K562 (cell line): ENCODE measurements at places on chromosomes 1 and 21.

DNA sequence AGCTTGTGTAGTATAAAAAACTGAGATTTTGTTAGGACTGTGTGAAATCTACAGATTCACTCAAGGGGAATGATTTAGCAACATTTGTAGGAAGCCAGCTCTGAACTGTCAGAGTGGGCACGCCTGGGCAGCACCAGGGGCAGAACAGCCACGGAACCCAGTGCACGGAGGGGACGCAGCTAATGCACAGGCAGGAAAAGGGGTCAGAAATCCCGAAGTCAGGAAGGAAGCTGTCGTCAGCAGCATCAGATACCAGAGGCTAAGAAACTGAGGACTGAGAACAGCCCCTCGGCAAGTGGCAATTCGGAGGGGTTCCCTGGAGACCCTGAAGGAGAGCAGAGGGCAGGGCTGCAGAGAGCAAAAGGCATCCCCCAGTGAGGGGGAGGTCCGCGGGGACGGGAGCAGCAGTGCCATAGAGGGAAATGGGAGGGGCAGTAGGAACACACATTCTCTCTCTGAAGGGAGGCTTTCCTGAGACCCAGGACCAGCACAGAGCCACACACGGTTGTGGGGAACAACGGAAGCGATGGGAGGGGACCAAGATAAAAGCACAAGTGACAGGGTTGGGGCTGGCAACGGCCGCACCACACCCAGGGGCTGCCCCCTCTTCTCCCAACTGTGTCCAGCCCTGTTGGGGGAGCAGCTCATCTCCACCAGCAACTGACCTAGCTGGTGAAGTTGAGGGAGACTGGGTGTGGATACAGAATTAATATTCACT, 12.7 kb downstream of the UBE2J2 start:
- DNase-seq: no peak

GRCh38 chr1:41666981-41667631, 182.6 kb upstream of the EDN2 start:
- DNase-seq: no peak

DNA sequence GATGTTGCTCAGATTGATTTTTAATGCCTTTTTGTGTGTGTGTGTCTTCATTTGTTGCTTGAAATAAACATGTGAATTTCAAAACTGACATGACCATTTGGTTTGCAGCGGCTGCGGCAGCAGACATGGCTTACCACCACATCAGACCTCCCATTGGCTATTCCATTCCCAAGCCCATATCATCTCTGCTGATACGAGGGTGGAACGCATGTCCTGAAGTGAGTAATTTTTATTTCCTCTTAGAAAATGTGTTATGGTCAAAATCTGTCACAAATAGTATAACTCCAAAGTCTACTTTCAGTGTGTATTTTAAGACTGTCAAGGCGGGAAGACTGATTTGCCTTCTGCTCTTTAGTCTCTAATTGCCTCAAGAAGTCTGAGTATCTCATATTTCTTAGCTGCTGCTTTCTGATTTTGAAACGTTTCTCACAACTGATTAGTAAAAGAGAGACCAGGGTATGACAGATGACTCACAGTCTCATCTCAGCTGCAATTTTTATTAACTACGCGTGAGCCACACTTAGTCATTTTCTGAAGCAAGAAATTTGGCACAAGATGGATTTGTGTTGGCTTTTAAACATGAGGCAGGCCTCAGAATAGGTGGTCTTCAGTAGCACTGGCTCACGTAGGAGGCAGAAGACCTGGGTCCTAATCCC, 49.0 kb downstream of the LRRC53 start:
- DNase-seq: no peak

- no peak for DNase-seq
Measured at GRCh38 chr1:166418344-166418933, 251.6 kb upstream of the FAM78B start.

GRCh38 chr1:149929856-149930255, 2.3 kb upstream of the SF3B4 start:
- no peak for DNase-seq

- peak; percentile 19 for DNase-seq
Measured at GRCh38 chr1:159141584-159142390, 29.6 kb upstream of the CADM3 start.

DNA sequence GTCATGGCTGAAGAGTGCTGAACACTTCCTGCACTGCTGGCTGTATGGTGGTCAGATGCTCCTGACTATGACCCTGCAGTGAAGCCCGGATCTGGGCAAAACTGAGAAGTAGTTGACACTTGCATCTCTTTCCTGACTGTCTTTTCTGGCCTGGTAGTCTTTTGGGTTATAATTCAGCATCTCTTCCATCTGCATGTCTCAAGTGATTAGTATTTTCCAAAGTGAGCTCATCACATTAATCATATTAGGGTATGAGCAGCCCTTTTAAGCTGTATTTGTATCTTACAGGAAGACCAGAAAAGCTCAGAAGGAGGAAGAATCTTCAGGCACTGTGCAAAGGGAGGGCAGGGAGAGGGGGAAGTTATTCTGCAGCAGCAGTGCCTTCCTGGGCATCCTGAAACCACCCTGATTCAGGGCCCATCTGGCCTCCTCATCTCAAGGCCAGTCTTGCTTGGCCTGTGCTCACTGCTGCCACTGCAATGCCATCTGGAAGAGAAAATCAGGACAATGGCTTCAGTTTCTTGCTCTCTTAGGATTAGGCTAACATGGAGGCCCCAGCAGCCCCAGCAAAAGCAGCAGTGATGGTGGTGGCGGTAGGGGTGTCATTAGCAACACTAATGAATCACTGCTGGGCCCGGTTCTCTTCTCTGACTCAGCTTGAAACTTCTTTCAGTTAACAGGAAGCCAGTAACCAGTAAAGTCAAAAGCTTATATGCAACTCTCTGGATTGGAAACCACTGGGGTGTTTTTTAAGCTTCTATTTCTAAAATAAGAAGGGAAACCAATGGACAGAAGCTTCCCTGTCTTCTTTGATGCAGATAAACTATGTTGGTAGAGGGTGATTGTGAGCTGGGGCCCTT, 63.3 kb upstream of the WDR26 start:
- no peak for DNase-seq

GRCh38 chr1:41243079-41243385, 926 bp upstream of the SCMH1 start:
- DNase-seq: peak; percentile 27

GRCh38 chr1:59505596-59506028, 208.7 kb downstream of the FGGY start:
- DNase-seq: no peak

DNA sequence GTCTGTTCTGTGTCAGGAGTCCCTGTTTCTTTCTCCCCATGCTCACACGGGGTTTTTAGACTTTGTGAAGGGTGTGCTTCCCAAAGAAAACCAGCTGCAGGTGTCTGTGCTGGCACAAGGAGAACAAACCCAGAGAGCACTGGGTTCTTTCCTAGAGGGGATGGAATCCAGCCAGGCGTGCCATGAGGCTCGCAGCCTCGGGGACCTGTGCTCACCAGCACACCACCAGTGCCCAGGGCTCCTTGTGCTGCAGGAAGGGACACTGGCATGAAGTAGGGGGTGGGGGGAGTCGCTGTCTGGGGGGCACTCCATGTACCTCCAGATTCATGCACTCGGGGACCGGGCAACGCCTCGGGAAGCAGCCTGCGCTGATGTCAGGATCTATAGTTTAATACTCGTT, 57.9 kb downstream of the AGPAT3 start:
- DNase-seq: no peak

GRCh38 chr1:184895086-184895485, 79.2 kb downstream of the NIBAN1 start:
- no peak for DNase-seq

GRCh38 chr21:35136586-35137219, 87.6 kb upstream of the RUNX1 start:
- DNase-seq: peak; percentile 79

GRCh38 chr1:161017756-161018630, 3.0 kb downstream of the F11R start:
- no peak for DNase-seq

DNA sequence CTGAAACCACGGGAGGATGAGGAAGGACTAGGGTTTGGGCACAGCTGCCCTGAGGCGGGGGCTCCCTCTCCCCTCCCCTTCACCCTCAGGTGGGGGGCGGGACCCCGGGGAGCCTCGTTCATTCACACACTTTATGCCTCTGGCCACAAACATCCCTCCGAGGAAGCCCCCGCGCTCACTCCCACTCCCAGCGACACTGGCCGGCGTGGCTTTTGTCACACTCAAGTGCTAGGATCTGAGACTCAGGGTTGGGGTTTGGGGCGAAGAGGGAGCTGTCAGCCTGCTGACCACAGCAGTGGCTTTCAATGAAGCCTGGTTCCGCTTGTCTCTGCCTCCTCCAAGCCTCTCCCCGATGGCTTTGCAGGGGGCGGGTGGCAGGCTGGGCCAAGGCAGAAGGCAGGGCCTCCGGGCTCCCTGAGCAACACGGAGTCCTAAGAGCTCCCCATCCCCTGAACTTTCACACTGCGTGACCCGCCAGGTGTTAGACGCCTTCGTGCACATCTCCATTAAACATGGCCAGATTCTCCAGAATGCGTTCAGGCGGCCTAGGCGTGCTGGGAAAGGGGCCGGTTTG, 178.1 kb downstream of the NPHP4 start:
- DNase-seq: no peak

DNA sequence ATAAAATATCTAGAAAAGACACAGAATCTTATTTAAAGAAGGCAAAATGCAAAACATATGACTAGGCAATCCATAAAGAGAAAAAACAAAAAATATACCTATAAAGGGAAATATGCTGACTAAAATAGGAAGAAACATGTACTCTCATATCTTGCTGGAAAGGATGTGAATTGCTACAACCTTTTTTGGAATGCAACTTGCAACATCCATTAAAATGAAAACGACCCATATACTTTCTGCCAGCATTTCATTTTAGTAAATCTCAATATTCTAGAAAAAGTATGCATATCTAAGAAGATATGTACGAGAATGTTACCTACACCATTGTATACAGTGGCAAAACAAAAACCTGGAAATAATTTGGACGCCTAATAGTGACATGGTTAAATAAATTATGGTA, 56.6 kb downstream of the EDEM3 start:
- no peak for DNase-seq

- no peak for DNase-seq
Measured at GRCh38 chr1:56472860-56473259, 106.5 kb downstream of the PLPP3 start.

GRCh38 chr1:118877668-118878396, 110.3 kb downstream of the TBX15 start:
- DNase-seq: no peak

DNA sequence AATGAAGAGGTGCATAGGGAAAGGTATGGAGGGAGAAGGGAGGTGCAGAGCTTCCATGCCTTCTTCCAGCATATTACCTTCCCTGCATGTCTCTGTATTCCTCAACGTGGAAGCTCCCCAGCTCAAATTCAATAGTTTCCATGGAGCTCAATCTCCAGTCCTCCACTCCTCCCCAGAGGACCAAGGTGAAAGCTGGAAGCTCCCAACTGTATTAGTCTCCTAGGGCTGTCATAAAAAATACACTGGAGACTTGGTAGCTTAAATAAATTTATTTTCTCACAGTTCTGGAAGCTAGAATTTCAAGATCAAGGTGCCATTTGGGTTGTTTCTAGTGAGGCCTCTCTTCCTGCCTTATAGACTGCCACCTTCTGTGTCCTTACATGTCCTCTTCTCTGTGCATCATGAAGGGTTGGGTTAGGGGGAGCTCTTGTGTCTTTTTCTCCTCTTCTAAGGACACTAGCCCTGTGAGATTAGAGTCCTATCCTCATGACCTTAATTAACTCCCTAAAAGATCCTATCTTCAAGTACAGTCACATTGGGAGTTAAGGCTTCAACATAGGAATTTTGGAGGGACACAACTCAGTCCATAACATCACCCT, 21.9 kb upstream of the RABGGTB start:
- DNase-seq: no peak

DNA sequence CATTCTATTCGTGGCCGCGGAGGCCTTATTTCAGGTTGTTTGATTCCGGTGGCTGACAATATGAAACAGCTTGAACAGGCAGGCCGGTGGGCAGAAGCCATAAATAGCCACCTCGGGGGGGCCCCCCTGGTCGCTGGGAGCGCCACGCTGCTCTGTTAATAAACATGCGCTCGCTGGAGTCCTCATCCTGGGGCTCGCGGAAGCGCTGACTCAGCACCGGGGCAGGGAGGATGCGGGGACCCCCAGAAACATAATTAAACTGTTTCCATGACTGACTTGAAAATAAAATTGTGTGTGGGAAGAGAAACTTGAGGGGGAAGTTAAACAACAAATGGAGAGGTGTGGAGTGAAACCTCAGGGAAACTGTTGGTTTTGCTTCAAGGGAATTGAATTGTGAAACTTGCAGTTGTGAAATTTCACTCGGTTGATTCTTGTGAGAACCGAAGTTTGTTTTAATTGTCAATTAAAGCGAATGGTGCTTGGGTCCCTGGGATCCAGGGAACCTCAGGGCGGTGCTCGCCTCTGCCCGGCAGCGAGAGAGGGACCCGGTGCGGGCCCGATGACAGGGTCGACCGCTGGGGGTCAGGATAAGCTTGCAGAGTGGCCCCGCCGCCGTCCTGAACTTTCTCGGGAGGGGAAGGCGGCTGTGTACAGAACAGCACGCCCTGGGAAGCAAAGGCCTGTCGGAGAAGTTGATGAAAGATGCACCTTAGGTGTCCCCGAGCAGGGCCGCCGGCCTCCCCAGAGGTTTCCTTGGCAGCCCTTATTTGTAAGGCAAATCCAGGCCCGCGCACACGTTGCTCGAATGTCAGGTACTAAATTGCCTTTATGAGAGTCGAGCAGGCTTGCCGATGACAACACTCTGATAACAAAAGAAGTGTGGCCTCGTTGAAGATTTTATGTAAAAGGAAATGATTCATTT, 176.9 kb upstream of the LMO4 start:
- peak; percentile 54 for DNase-seq

- DNase-seq: no peak
Measured at GRCh38 chr1:215507119-215507518, 60.0 kb upstream of the KCTD3 start.

DNA sequence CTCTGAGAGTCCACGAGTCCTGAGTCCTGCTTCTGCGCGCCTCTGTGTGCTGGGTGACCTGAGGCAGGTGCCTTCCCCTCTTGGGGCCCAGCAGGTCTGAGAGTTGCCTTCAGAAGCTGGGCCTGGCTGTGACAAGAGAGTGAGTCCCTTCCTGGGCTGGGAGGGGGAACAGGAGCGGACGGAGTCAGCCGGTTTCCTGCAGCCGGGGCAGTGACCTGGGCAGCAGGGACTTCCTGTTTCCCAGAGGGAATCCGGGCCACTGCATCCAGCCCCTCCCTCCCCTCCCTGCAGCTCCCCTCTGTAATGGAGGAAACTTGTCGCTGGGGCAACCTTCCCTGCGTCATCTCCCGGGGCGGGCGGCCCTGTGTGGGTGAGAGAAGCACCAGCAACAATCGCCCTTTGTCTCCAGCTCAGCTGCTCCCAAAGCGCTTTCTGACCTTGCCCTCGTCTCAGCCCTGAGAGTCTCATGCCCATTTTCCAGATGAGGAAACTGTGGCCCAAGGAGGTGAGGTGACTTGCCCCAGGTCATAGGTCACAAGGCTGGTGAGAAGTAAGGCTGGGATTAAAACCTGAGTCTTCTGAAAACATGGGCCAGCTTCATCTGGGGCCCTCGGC, 61.1 kb downstream of the SDC3 start:
- DNase-seq: peak; percentile 43
